ENCODE measurements at places on chromosomes 7 and 10.

GRCh38 chr7:45670717-45671116 is 96.5 kb downstream of the ADCY1 start:
- DNase-seq, result no peak

DNA sequence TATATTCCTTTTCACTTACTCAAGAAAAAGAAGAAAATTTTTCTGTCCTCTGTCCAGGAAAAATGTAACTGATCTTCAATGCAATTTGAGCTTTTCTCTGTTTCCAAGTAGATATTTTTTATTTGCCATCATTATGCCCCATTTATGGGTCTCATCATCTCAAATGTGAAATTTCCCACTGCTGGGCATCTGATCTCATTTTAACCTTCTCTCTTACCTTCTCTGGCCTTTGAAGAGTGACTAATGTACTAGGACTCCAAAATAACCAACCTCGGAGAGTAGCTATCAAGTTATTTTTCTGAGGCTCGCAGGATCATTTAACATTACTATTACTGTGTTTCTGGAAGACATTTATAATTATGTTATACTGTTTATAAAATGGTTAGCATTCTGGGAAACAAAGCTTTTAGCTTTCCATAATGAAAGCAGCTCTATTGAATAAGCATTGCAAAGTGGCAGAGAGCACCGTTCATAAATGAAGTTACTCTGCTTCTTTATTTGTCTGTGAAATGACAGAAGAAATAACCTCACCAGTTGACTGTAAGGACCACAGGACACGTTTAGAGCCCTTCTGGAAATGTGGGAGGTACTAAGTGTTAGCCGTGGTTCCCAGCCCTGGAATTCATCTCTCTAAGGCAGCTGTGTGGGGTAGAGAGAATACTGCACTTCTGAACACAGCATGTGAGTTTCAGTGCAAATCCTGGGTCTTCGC is 33.3 kb upstream of the NMT2 start:
- no peak for DNase-seq

DNA sequence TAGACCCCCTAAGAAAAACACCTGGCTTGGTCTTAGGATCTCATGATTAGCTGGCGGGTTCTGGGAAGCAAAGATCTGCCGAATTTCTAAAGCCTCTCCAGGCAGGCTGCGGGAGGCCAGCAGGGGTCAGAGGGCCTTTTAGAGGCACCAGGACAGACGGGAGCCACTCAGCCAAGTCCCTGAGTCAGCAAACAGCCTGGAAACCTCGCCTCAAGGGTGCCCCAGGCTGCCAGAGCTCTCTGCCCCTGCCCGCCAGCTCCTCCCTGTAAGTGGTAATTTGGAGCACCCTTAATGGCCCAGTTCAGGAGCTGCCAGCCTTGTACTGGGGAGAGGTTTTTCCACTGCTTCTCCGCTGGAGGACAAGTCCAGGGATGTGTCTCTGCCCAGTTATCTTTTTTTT is 88.7 kb downstream of the HIP1 start:
- DNase-seq, result no peak

- no peak for DNase-seq
Observed at GRCh38 chr7:143882020-143882603, 19.9 kb downstream of the TCAF1 start.

- DNase-seq, result no peak
Observed at GRCh38 chr10:21238717-21239116, 286.8 kb downstream of the SKIDA1 start.

- peak; percentile 55 for DNase-seq
Observed at GRCh38 chr7:134632937-134633540, 13.6 kb upstream of the BPGM start.

DNA sequence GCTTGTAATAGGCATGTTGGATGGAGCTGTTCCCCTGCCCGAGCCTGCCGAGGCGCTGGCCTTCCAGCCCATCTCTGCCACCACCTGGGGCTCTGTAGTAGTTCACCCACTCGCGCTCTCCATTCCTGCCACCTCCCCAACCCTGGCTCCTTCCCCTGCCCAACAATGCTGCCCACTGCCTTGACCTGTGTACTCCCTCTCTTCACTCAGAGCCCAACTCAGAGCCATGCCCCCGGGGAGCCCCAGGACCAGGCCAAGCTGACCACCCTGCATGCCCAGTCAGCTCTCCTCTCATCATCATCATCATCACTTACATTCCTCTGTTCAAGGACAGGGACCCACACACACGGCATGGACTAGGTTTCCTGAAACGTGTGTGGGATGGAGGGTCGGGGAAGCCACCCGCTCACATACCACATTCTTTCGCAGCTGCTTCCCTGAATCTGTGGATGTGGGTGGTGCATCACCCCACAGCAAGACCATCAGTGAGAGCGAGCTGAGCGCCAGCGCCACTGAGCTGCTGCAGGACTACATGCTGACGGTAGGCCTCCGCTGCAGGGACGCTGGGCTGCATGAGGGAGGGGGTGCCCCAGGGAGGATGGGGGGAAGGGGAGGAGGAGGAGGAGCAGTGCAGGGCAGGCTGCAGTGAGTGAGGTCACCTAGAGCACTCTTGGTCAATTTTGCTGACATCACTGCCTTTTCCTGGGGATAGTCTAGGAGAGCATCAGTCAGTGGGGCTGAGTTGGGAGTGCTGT is 15.6 kb downstream of the NACAD start:
- DNase-seq, result no peak

GRCh38 chr10:55311848-55312635 is 511.0 kb upstream of the PCDH15 start:
- no peak for DNase-seq

- DNase-seq, result no peak
Observed at GRCh38 chr10:11698691-11699549, 43.3 kb upstream of the ECHDC3 start.

- DNase-seq, result no peak
Observed at GRCh38 chr10:122503886-122504609, 42.7 kb downstream of the HTRA1 start.

DNA sequence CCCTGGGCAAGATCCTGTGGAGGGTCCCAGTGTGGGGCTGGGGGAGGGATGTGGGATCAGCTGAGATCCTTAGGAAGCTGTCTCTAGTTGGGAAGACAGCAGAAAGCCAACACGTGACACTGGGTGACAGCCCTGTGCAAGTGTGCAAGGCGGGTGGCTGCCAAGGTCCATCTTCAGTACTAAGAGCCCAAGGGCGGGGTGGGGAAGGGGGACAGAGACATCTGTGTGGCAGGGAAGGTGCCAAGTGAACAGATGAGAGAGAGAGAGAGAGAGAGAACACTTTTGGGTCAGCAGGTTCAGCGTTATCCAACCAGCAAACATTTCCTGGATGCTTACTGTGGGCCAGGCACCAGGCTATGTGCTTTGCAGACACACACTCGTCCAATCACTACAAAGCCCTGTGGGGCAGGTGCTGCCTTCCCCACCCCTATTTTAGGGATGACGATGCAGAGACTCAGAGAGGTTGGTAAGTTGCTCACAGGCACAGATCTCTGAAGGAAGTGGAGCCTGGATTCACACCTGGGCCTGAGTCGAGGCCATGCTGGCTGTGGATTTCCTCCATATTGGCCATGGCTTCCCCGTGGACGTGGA is 135.7 kb downstream of the GRK5 start:
- DNase-seq, result no peak

- DNase-seq, result no peak
Observed at GRCh38 chr7:64884913-64885370, 18.1 kb upstream of the ZNF273 start.

DNA sequence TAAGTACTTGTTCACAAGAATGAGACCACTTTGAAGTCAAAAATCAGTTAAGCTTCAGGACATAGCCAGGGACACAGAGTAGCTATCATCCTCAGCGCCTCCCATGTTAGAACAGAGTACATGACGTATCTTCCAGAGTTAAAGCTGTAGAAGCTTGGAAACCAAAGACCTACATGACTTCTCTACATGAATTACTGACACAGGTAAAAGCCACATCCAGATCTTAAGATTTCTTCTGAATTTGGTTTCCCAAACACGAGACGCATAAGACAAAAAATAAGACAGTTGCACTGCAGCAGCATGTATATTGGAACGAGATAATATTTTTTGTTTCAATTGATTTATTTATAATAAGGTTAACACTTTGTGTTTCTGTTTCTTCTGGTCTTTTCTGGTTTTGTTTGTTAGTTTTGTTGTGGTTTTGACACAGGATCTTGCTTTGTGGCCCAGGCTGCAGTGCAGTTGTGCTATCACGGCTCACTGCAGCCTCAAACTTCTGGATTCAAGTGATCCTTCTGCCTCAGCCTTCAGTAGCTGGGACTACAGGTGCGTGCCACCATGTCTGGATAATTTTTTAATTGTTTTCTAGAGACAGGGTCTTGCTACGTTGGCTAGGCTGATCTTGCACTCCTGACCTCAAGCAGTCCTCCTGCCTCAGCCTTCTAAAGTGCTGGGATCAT is 10.2 kb upstream of the EPC1 start:
- DNase-seq, result peak; percentile 44

- DNase-seq, result no peak
Observed at GRCh38 chr7:27201580-27202017, 1.7 kb upstream of the HOXA13 start.

DNA sequence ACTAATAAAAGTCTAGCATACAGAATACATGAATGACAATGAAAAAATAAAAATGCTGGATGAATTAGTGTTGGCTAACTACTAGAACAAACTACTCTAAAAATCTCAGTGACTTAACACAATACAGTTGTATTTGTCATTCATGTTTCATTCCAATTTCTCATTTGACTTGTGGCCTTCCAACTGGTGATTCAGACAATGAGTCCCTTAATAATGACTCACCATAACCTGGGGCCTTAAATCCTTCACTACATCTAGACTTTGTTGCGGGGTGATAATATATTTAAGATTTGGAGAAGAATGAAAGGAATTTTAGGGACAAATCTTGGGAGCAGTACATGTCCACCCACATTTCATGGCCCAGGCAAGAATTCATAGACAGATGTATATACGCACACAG is 90.5 kb upstream of the POM121L12 start:
- DNase-seq, result no peak

GRCh38 chr7:129103561-129104324 is 40.8 kb upstream of the TSPAN33 start:
- no peak for DNase-seq

- DNase-seq, result no peak
Observed at GRCh38 chr7:33720870-33721269, 184.5 kb upstream of the BMPER start.

DNA sequence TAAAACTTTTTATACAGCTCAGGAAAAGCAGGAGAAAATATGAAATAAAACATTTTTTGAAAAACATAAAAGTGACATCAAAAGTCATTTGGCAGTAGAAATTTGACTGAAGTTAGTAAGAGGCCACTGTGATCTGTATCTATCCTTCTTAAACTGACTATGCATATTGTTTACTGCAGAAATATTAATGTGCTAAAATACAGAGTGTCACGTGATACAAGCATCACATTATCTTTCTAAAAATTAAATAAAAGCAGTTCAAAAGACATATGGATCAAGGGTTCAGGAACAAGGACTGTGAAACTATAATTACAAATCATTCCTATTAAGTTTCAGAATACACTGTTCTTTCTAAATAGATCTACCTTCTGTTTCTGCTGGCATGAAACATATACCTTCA is 33.7 kb downstream of the PARP12 start:
- no peak for DNase-seq

DNA sequence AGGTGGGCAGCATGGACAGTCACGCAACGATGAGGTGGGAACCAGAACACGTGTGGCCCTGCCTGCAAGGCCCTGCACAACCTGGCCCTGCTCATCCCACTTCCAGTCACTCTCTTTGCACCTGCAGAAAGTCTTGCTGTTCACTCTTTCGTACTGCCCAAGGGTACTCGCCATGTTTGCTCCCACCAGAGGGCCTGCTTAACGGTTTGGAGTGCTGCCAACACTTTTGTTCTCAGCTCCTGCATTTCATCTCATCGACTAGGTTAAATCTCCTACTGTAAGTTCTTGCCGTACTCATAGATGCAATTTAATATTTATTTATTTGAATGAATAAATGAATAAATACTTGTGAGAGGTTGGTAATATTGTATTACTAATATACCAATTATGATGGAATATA is 315.3 kb downstream of the SDK1 start:
- DNase-seq, result no peak

Data from CD4-positive, alpha-beta T cell treated with Interleukin-17A for 4 hours (primary cell).